ENCODE measurements at places on chromosomes 12 and 14.

- no peak for DNase-seq
These were observed 120.4 kb downstream of the NEDD1 start for GRCh38 chr12:97027482-97027881.

GRCh38 chr14:75934998-75935628 lies 46.7 kb downstream of the TGFB3 start:
- no peak for DNase-seq

GRCh38 chr12:51926064-51926632 lies 18.8 kb downstream of the ACVRL1 start:
- DNase-seq, result no peak

DNA sequence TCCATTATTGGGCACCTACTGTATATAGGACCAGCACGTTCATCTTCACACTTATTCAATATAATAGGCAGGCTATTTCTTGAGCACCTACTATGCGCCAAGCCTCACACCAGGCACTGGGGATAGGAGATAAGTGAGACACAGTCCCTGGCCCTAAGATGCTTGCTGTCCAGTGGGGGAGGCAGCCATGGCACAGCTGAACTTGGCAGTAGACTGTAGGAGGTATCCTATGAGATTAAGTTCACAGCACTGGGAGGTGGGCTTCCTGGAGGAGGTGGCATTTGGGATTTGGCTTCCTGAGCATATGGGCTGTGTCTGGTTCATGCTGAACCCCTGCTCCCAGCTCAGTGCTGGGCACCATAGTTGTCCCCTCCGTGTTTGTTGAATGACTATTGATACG lies 65.1 kb downstream of the MVK start:
- no peak for DNase-seq

GRCh38 chr12:95495433-95495832 lies 21.5 kb downstream of the METAP2 start:
- no peak for DNase-seq

DNA sequence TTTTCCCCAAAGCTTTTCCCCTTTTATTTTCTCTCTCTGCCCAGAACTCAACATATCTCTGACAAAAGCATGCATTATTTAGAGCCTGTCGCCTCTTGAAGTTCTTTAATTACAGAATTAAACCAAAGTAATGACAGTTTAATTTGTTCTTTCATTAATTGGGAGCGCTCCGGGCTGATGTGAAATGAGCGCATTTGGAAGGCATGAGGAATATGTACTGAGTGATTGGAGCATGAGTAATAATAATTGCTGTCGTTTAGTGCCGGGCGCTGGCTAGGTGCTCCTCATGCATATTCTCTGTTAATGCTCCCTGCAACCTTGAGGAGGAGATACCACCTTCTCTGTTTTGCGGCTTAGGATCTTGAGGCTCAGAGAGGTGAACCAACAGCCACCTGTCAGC lies 120.5 kb downstream of the SLC25A47 start:
- no peak for DNase-seq

DNA sequence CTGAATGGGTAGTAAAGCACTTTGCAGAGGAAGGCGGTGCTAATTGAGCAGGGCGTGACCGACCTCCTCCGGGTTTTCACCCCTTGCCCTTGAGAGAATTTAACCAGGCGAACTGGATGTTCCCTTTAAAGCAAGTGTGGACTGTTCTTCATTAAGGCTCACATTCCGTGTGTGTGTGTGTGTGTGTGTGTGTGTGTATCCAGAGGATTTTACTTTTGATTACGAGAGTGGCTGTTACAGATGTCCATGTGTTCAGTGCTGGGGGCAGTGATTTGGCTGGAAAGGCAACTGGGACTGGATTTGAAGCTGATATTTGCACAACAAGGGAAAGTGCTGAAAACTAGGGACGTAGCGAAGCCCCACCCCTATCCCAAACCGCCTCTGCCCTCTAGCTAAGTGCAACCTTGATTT lies 2.2 kb downstream of the TMEM132C start:
- DNase-seq, result peak; percentile 38

DNA sequence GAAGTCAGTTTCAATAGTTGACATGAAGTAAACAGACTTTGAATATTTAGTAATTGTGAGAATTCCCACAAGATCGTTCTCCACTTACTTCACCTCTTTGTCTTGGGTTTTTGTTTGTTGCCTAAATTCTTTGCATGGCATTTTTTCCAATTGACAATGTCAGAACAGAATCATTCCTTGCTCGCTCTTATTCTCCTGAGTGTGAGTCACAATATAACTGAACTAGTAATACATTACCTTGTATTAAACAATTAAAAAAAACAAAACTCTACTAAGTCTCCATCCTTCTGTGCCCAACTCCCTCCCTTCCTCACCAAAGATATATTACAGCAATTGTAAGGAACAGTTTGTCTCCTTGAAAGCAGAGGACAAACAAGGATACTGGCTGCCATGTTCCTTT lies 638.8 kb upstream of the NOVA1 start:
- no peak for DNase-seq

DNA sequence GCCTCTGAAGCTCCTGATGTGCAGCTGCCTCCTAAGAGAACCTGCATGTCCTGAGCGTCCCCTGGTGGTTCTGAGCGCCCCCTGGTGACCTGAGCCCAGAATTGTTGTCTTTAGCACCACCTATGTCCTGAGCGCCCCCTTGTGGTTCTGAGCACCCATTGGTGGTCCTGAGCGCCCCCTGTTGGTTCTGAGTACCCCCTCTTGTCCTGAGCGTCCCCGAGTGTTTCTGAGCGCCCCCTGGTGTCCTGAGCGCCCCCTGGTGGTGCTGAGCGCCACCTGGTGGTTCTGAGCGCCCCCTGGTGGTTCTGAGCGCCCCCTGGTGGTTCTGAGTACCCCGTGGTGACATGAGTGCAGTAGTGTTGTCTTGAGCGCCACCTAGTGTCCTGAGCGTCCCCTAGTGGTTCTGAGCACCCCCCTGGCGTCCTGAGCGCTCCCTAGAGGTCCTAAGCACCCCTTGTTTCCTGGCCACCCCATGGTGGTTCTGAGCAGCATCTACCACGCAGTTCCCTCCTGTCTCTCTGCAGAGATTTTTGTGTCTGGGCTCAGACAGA lies 782.5 kb downstream of the TMEM121 start:
- peak; percentile 5 for DNase-seq

GRCh38 chr12:94812345-94812744 lies 162.0 kb upstream of the TMCC3 start:
- no peak for DNase-seq

DNA sequence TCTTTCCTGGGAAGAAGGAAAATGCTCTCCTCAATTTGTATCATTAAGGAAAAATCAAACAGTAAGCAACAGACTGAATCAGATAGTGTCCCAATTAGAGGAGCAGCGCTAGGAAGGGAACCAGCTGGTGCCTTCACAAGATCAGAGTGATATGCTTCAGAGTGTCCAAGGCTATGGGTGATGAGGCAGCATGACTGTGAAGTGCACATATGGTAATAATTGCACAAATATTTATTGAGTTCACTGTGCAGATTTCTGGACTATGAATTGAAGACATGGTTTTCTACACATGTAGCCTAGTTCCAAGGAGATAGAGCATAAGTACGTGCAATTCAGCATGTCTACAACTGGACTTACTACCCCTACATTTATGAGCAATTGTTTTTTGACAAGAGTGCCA lies 78.8 kb upstream of the EVL start:
- no peak for DNase-seq

- no peak for DNase-seq
These were observed 12.7 kb downstream of the HIP1R start for GRCh38 chr12:122847921-122848421.

DNA sequence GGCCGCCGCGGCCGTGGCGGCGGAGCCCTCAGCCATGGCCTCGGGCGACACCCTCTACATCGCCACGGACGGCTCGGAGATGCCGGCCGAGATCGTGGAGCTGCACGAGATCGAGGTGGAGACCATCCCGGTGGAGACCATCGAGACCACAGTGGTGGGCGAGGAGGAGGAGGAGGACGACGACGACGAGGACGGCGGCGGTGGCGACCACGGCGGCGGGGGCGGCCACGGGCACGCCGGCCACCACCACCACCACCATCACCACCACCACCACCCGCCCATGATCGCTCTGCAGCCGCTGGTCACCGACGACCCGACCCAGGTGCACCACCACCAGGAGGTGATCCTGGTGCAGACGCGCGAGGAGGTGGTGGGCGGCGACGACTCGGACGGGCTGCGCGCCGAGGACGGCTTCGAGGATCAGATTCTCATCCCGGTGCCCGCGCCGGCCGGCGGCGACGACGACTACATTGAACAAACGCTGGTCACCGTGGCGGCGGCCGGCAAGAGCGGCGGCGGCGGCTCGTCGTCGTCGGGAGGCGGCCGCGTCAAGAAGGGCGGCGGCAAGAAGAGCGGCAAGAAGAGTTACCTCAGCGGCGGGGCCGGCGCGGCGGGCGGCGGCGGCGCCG lies 381 bp downstream of the YY1 start:
- DNase-seq, result peak; percentile 52

- no peak for DNase-seq
These were observed 234.2 kb upstream of the FBXO33 start for GRCh38 chr14:39666386-39666785.

- no peak for DNase-seq
These were observed 820 bp upstream of the SMAGP start for GRCh38 chr12:51270951-51271518.

DNA sequence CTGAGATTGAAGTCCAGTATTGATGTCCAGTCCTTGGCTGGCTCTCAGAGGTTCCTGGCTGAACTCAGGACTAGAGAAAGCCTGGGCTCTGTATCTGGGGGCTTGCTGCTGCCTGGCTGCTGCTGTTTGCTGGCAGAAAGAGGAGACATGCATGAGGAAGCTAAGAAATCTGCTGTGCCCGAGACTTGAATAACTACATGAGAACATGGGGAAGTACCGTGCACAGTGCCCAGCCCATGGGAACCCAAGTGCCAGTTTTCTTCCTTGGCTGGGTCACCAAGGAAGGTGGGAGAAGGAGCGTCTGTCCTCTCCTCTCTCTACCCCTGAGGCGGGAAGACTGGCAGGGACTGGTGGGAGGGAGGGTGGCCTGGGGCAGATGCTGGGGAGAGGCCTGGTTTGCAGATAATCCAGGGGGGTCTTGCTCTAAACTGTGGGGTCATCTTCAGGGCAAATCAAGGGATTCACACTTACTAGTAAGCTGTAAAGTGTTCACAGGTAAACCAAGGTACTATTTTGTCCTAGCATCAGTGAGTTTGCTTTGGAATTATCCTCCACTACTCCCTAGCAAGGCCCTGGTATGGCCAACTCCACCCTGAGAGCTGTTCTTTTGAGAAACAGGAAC lies 13.8 kb upstream of the ZFP36L1 start:
- DNase-seq, result no peak

GRCh38 chr14:49203676-49204075 lies 382.5 kb downstream of the RPS29 start:
- no peak for DNase-seq

DNA sequence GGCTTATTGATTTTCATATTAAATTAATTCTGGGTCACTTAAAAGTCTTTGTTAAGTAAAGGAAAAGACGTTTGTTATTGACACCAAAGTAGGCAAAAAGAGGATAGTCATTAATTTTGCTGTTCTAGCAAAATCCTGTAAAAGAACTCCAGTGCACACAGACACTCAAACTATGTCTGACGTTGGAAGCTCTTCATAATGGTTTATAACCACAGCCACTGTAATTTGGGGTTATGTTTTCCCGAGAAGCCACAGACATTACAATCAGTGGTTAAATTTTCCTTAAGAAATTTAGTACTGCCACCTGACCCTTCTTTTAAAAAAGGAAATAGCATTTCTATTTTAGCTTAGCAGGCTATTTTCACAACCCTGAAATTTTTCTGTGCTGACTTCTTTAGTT lies 267.5 kb downstream of the CCDC91 start:
- DNase-seq, result no peak

DNA sequence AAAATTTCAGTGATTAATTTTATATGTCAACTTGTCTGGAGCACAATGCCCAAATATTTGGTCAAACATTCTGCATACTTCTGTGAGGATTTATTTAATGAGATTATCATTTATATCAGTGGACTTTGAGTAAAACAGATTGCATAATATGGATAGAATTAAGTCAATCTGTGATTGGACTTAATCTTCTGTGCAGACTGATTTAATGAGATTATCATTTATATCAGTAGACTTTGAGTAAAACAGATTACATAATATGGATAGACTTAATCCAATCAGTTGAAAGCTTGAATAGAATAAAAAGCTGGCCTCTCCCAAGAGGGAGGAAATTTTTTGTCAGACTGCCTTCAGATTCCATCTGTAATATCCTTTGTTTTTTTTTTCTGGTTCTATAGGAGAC lies 1413.2 kb downstream of the LRFN5 start:
- no peak for DNase-seq

DNA sequence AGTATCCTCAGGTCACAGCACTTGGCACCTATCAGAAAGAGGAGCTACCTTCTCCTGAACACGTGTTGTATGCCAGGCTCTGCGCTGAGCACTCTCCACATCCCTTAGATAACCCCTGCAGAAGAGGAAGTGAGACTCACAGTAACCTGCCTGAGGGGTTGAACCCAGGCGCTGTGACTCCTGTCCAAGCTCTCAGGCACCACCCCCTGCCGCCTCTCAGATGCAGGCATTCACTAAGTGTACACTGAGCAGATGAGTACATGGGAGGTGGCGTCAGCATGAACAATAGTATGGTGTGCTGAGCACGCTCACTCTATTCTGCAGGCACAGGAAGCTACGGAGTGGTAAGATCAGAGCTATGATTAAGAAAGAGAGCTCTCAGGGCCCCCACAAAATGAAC lies 21.0 kb upstream of the RIC8B start:
- no peak for DNase-seq

GRCh38 chr14:95069547-95069946 lies 87.8 kb downstream of the DICER1 start:
- DNase-seq, result no peak

DNA sequence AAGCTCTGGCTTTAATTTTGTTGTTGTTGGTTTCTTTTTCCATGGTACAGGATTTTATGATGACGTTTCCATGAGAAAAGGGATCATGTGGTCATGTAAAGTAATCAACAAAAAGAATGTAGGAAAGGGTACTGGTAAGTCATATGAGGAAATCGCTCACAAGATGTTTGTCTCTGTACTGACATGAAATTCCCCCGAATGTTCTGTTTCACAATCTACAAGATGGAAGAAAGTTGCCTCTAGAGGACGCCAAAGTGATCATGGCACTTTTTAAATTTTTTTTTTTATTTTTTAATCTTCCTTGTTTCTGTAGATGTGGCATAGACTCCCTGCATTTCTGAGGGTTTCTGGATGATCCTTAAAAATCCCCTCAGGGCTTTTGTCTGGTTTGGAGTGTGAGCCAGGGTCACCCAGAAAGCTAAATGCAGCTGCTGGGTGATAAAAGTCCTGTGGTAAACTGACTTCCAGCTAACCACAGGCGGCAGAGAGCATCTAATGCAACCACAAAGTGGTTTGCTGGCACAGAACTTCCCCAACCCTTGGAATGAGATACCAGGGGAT lies 393.5 kb downstream of the CCDC91 start:
- no peak for DNase-seq

Measured in nephron progenitor cell (in vitro differentiated cells).